Parietal lobe (tissue), 2 donors: ENCODE measurements at places on chromosomes 7 and 10. TPM values are rescaled to one million over a fixed set of nuclear protein-coding genes. Genes with fewer than 3 reads are reported as not detected.

The GRID2IP gene
- total RNA-seq = 1.3 TPM

The ATRNL1 gene
- 468 TPM for total RNA-seq

The RELN gene
- total RNA-seq = 67.9 TPM

The CABCOCO1 gene
- 1.6 TPM for total RNA-seq

The HOXA10 gene
- total RNA-seq = not detected
